ENCODE measurements at places on chromosomes 5 and 9.

GRCh38 chr9:131671133-131671520, 68.7 kb downstream of the RAPGEF1 start:
- no peak for DNase-seq

- no peak for DNase-seq
Observed at GRCh38 chr5:10427201-10427600, 14.5 kb upstream of the ROPN1L start.

- no peak for DNase-seq
Observed at GRCh38 chr5:103224894-103225246, 33.7 kb upstream of the MACIR start.

DNA sequence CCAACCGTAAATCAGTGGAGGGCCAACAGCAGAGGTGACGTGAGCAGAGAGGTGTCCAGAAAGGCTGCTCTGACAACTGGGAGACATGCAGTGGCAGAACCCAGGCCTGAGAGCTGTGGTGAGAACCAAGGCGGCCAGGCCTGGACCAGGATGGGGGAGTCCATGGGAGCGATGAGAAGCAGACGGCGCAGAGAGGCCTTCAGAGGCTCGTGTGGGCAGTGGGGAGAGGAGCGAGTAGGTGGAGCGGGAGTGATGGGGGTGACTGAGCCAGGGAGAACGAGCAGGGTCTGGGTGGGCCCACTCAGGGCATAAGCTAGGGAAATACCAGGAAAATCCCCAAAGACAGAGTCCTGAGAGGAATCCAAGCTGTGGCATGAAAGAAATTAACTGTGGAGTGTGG, 7.9 kb upstream of the IL3 start:
- no peak for DNase-seq

GRCh38 chr5:154484393-154485095, 6.5 kb upstream of the HAND1 start:
- no peak for DNase-seq

DNA sequence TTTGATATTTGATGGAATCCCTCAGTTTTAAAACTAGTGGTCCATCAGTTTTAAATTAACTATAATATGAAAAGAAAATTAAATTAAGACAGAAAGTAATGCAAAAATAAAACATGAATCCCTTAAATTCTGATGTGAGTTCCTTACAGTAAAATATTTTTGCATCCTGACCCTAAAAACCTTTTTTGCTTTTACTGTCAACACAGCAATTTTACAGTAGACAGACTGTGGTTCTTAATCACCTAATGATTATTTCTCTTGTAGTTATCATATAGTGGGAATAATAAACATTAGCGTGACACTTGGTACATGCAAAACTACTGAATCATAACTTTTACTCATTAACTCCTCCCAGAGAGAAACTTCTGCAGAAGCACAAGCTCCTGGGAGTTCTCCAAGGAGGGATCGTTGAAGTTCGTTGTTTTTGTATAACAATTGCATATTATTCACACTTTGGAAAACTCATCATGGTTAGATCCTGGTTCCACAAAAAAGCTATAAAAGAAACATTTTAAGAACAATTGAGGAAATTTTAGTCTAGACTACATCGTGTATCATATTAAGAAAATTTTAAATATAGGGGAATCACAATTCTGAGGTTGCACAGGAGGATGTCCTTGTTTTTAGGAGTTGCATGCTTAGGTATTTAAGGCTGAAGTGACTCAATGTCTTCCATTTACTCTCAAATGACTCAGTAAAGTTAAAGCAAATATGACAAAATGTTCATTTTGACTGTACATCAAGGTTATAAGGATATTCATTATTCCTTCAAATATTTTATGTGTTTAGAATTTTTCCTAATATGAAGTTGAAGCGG, 88.2 kb upstream of the NIPAL4 start:
- no peak for DNase-seq
